Stimulated activated CD8-positive, alpha-beta memory T cell treated with anti-CD3 and anti-CD28 coated beads, Interleukin-7, amount 100 ng/mL, for 4 hours (primary cell): ENCODE measurements at places on chromosomes 12 and 14.

- DNase-seq, result no peak
These were observed 16.1 kb upstream of the GRIP1 start for GRCh38 chr12:66694666-66695613.

DNA sequence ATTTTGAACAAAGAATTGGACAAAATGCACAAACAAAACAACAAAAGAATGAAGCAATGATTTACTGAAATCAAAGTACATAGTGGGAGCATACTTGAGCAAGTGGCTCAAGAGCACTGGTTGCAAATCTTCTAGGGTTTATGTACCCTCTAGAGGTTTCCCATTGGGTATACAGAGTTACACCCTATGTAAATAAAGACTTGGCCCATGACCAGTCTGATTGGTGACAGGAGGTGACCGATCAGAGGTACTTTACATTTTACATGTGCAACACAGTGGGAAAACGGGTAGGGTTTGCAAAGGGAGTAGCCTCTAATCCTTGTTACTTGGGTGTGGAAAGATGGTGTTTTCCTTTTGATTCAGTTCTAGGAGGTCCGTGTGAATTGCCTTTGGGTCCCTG lies 10.6 kb upstream of the FAM181A start:
- no peak for DNase-seq

DNA sequence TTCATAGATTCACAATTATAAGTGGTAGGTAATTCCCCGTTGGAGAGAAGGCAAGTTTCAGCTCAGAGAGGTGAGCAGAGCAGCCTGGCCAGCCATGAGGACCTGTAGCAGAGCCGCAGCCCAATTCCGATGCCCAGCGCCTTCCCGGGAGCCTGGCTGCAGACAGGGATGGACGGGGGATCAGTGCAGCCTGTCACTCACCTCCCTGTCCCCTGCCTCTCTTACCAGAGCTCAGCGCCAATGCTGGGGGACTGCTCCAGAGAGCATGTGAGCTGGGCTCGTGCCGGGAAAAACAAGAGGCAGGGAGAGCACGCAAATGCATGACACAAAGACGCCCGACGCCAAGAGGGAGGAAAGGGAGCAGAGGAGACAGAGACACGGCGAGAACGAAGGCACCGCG lies 231.9 kb downstream of the BCL11B start:
- DNase-seq, result no peak

GRCh38 chr12:2224961-2225360 lies 172.2 kb downstream of the CACNA1C start:
- DNase-seq, result no peak

DNA sequence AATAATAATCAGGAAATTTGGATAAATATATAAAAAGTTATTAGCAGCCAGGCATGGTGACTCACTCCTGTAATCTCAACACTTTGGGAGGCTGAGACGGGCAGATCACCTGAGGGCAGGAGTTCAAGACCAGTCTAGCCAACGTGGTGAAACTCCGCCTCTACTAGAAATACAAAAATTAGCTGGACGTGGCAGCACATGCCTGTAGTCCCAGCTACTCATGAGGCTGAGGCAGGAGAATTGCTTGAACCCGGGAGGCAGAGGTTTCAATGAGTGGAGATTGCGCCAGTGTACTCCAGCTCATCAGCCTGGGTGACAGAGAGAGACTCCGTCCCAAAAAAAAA lies 64.5 kb downstream of the SYT1 start:
- DNase-seq, result no peak
